ENCODE measurements at places on chromosomes 3 and 15.

GRCh38 chr3:70392227-70392626 is 79.8 kb upstream of the MDFIC2 start:
- DNase-seq = no peak

GRCh38 chr3:135460273-135460672 is 505.3 kb upstream of the PPP2R3A start:
- DNase-seq = no peak

- no peak for DNase-seq
Measured at GRCh38 chr3:78846718-78847117, 921.1 kb downstream of the ROBO1 start.

DNA sequence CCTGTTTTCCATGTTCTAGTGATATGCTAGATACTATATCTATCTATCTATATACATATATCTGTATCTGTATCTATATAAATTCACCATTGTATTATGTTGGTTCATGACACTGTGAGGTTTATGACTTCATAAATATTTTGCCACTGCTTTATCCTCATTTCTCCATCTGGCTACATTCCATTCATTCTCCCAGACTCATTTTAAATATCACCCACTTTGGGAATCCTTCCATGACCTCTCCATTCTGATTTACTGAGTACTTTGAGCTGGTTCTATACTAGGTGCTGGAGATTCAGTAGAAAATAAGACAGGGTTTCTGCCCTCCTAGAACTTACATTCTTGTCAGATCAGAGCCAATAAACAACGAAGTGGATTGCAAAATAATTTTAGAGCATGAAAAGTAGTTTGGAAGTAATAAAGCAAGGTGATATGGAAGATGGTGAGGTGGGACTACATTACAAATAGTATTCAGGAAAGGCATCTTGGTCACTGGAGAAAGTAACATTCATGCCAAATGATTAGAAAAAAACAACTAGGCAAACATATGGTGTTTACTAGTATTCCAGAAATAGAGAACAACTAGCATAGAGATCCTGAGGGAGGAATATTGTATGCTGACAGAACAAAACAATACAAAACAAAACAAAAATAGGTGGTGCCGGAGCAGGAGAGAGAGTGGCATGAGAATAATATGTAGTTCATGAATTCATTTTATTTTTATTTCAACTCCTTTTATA is 11.6 kb upstream of the PLSCR4 start:
- DNase-seq = no peak

GRCh38 chr3:150806185-150806835 is 43.3 kb upstream of the SIAH2 start:
- no peak for DNase-seq

DNA sequence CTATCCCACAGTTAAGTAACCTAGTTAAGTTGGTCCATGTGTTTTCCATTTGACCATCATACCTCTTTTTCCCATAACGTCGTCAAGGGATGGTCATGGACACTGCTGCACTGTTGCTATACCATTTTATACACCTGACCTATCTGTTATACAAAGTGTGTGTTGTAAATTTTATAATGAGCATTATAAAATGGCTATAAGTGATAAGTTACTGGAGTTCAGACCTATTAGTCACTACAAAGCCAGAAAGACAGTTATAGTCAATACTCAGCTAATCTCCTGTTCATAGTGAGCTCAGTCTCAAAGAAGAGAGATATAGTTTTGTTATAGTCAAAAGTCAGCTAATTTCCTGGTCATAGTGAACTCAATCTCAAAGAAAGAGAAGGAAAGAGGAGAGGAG is 18.9 kb upstream of the CTNNB1 start:
- no peak for DNase-seq

DNA sequence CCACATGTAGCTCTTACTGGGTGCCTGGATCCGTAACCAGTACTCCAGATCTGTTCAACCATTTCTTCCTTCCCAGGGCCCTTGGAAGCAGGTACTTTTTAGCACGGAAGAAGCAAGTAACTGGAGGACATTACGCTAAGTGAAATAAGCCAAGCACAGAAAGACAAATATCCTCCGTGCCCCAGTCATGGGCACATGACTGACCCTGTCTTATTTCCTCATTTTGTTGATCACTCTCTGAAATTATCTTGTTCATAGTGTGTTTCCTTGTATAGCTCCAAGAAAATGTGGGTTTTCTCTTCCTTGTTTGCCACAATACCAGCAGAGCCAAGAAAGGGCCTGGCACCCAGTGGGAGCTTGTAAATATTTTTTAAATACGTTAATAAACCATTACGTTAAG is 32.2 kb upstream of the MTMR14 start:
- DNase-seq = no peak

GRCh38 chr3:173013219-173013832 is 127.7 kb downstream of the SPATA16 start:
- no peak for DNase-seq

DNA sequence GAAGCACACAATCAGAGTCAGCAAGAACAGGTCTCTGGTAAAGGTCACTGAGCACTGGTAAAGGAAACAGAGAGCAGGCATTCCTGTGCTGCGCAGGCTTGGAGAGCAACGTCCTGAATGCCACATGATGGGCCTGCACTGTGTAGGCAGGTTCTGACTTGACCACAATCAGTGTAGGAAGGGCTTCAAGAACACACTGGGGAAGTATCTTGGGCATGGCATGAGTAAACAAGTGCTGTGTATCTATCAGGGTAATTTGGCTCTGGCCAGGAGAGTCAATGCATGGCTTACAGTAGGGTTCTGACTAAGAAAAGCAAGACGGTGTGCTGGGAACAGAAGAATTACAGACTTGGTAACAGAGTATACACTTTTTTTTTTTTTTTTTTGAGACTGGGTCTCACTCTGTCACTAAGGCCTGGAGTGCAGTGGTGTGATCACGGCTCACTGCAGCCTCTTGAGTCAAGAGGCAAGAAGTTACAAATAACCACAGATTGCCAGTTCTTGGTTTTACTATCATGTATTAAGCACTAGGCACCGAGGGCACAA is 30.6 kb downstream of the TBC1D2B start:
- no peak for DNase-seq

- DNase-seq = no peak
Measured at GRCh38 chr3:160831401-160831800, 75.4 kb downstream of the PPM1L start.

DNA sequence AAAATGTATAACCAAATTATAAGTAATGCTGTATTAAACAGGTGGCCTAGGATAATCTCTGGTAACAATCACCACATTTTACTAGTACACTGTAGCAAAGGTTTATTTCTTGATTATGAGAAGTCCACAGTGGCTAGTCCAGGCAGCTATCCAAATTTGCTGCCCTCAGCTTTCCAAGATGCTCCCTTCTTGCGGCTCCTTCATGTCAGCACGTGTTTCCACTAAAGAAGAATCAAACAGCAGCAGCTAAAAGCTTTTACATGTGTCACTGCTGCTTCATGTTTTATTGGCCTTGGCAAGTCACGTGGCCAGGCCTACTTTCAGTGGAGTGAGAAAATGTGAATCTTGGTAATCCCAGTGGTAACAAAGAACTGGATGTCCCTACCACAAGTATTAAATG is 5.6 kb upstream of the RBMS3 start:
- DNase-seq = no peak

DNA sequence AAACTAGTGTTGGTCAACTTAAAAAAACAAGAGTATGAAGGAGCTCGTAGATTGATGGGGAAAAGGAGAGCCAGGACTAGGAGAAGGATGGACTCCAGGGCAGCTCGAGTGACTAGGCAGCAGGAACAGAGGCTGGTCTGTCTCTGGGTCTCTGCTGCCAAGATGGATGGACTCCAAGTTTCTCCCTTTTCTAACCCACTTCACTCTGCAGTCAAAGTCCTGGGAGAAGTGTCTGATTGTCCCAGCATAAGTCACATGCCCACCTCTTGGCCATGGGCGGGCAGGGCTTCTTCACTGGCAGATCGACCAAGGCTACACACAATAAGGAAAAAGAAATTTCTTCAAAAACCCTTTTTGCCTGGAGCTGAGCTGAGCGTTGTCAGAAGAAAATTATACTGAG is 9.2 kb upstream of the EPB42 start:
- DNase-seq = no peak

GRCh38 chr15:42012241-42012640 is 8.6 kb downstream of the PLA2G4E start:
- no peak for DNase-seq

DNA sequence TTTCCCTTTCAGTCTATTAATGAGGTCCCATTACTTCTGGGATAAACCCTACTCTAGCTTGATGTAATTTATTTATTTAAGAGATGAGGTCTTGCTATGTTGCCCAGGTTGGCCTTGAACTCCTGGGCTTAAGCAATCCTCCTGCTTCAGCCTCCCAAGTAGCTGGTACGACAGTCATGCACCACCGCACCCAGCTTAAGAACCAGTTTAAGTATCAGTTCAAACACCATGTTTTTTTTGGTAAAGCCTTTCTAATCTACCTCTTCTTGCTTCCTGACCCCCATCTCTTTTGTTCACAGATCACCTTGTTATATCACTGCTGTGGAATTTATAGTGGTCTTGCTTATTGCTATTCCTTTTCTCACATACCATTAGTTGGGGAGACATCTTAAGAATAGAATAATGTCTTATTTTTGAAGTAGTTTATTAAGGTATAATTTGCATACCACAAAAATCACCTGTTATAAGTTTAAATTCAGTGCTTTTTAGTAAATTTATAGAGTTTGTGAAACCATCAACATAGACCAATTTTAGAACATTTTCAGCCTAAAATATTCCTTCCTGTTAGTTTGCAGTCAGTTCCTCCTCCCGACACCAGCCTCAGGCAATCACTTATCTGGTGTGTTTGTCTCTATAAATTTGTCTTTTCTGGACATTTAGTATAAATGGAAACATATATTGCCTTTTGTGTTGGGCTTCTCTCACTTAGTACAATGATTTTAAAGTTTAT is 257.9 kb downstream of the PDCD6IP start:
- no peak for DNase-seq

GRCh38 chr3:188215129-188215528 is 61.2 kb downstream of the LPP start:
- no peak for DNase-seq

DNA sequence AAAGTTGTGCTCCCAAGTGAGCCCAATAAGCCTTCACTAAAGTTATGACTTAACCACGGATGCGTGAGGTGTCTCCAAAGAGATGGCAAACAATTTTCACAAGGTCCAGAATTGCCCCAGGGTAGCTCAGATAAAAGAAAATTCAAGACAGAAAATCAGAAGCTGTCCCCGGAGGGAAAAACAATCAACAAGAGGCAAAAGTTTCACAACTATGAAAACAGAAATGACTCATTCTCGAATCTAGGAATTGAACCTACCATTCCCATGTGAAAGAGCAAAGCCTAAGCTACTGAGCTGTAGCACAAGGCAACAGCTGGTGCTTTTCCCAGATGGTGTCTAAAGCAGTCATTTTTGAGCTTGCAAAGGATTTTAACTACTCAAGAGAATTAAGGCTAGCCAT is 33.5 kb upstream of the MKRN3 start:
- no peak for DNase-seq

- no peak for DNase-seq
Measured at GRCh38 chr3:79085171-79085570, 682.6 kb downstream of the ROBO1 start.

DNA sequence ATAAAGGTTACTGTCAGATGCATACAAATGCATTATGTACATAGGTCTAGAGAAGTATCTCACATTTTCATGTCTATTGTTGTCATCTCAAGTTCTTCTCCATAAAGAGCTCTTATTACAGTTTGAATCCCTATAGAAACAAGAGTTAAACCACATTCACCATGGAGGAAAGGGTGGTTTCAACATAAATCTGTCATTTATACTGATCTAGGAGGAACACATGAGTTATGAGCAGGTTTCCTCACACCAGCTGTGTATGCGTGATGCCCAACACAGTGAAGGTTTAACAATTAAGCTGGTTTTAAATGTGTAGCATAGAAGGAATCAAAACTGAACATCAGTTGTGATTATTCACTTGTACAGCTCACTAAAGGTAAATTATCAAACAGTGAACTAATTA is 251.7 kb downstream of the KCNMB2 start:
- no peak for DNase-seq

DNA sequence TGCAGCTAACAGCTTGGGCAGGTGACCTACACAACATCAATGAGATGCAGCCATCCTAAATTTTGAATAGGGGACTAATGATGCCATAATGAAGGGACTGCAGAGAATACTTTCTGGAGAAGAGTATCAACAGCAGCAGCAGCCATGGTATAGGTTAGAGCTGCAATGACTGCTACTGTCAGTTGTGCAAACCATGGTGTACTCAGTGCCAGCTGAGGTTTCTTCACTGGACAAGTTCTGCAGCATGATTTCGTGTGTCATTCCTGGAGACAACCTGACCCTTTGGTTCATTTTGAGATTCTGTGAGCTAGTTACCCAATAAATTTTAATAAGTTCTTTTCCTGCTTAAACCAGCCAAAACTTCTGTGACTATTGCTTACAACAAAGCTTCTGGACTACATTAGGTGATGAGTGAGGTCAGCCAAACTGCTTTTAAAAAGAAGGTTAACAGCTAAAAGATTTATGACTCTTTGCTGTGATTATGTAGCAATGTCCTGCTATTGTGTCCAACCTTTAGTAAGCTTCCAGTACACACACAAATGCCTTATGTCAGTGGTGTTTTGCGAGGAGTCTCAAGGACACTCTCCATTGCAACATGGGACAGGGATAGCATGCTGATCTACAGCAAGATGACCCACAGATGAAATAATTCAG is 4.8 kb upstream of the DAZL start:
- no peak for DNase-seq

GRCh38 chr3:81788044-81788443 is 26.6 kb upstream of the GBE1 start:
- DNase-seq = no peak

- no peak for DNase-seq
Measured at GRCh38 chr15:70348226-70348543, 250.5 kb upstream of the TLE3 start.

DNA sequence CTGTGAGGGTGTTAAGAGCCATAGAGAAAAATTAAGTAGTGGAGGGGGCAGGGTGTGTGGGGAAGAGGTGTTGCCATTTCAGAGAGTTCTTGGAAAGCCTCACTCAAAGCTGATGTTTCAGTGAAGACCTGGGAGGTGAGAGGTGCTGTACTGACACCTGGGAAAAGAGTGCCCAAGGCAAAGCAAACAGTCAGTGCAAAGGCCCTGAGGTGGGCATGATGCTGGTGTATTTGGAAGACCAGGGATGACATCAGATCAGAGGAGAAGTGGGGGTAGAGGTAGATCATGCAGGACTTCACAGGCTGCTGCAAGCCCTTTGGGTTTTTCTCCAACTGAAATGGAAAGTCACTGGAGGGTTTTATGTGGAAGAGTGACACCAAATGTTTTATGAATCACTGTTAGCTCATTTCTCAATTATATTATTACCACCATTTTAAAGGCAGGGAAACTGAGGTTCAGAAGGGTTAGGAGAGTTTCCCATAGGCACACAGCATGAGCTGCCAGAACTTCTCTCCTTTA is 42.8 kb upstream of the SMAD3 start:
- no peak for DNase-seq

GRCh38 chr3:50350213-50350526 is 405 bp downstream of the NPRL2 start:
- DNase-seq = no peak

GRCh38 chr3:195150181-195151118 is 120.5 kb downstream of the XXYLT1 start:
- DNase-seq = no peak

Data from NCI-H1105 (cell line).